ENCODE measurements at places on chromosomes 7 and 10.

DNA sequence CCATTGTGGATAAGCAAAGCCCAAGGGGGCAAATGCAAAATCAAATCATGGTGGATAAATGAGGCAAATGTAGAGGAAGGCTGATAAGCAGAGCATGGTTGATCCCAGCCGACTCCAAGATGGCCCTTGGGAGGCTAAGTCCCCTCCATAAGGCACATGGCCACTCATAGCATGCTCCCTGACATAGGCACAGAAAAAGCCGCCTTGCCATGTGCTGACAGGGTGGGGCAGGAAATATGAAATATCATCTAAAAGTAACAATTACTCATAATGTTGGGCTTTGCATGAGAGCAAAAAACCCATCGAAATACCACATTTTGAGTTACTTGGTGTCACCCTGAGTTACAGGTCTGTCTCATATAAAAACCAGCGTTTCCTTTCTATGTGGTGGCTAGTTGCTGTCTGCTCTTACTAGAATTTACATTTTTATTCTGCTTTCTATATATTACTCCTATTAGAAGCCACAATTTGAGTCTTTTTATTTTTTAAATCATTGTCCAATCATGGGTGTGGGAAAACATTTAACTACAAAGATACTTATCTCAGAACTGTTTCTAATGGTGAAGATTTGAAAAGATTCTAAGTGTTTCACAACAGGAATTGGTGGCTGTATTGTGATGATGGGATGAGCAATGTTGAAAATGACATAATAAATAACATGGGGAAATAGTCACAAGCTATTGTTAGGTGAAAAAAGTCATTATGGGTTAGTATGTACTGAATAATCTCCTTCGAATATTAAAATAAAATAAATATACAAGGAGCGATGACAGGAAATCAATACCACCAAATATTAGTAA is 102.7 kb downstream of the CUBN start:
- DNase-seq = no peak

DNA sequence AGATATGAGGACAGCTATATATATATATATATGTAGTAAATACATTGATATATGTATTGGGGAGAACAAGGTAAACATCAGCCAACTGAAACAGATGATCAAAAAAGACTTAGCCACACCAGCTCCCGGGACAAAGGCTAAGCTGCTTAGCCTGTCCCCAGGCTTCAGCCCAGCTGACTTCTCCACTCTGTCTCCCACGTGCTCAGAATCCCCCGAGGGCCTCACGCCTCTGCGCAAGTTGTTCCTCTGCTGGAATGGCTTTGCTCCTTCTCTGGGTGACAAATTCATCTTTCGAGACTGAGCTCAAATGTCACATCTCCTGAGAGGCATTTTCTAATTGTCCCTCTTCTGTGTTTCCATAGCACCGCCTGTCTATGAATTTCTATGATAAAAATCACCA is 8.6 kb upstream of the INSIG1 start:
- DNase-seq = no peak

DNA sequence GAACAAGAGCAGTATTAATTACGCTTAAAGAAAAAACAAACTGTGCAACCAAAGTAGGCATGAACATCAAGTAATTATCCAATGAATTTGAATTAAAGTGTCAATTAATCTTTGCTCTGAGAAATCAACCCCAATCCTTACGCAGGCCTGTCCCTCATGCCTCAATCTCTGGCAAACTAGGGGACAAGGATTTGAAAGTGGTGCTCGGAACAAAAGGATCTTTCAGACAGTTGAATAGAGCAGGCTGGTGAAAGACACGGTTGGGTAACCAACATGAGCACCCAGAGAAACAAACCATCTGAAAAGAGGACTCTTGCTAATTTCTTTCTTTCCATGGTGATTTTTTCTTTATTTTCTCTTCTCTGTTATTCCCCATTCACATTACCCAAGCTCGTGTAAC is 203.5 kb upstream of the PHF14 start:
- DNase-seq = no peak

GRCh38 chr7:22216832-22217475 is 140.0 kb downstream of the RAPGEF5 start:
- DNase-seq = no peak

- peak; percentile 12 for DNase-seq
Observed at GRCh38 chr10:127405221-127405620, 143.9 kb upstream of the NPS start.

GRCh38 chr7:1209097-1209496 is 23.6 kb upstream of the UNCX start:
- DNase-seq = no peak

- no peak for DNase-seq
Observed at GRCh38 chr10:52526251-52526823, 212.3 kb downstream of the DKK1 start.

DNA sequence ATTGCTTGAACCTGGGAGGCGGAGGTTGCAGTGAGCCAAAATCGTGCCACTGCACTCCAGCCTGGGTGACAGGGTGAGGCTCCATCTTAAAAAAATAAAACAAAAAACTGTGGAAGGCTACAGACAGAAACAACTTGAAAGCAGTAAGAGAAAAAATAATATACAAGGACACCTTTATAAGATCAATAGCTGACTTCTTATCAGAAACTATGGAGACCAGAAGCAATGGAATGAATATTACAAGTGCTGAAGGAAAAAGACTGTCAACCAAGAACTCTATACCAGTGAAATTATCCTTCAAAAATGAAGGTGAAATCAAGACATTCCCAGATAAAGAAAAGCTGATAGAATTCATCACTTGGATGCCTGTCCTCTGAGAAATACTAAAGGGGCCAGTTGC is 49.0 kb downstream of the RBAK start:
- DNase-seq = no peak
